Fibroblast of skin of scalp (primary cell): ENCODE measurements at places on chromosomes 2 and 18.

- no peak for DNase-seq
Observed at GRCh38 chr2:127528487-127528886, 2.2 kb upstream of the IWS1 start.

GRCh38 chr18:9032519-9032918 lies 70.0 kb upstream of the NDUFV2 start:
- no peak for DNase-seq

- peak; percentile 66 for DNase-seq
Observed at GRCh38 chr18:22559414-22560274, 141.9 kb upstream of the CTAGE1 start.

GRCh38 chr2:114642166-114642770 lies 199.8 kb downstream of the DPP10 start:
- DNase-seq, result no peak

- DNase-seq, result no peak
Observed at GRCh38 chr2:219247678-219248642, 2.7 kb downstream of the STK16 start.

DNA sequence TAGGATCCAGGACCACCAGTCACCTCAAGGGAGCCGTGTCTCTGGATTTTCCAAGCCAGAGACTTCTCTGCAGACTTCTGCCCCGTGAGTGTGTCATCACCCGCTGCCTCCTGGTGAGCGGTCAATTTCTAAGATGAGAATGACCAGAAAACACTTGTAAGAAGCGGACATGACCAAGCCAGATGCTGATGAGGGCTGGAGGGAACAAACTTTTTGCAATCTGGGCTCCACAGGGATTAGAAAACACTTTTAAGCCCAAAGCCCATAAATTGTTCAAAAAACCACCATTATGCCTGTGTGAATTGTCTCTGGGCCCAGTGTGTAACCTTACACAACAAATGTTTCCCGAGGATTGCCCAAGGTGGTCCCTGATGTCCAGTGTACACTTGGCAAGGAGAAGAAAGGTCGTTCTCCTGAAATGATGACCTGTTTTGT lies 5.3 kb upstream of the NPPC start:
- DNase-seq, result no peak

- DNase-seq, result no peak
Observed at GRCh38 chr2:88815697-88816096, 124.2 kb downstream of the RPIA start.

DNA sequence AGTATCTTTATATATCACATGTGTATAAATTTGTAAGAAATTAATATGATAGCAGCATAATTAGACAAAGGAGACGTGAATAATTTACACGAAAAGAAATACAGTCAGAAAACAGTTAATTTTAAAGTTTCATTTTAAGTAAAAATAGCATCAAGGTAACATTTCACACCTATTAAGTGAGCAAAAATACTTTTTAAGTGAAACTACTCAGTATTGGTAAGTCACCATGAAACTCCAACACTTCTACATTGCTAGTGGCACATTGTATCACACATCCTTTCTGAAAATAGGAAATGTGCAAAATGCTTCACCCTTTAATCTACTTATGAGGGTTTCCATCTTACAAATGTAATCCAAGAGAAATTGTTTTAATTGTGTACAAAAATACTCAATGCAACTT lies 287.9 kb upstream of the EPAS1 start:
- no peak for DNase-seq

- no peak for DNase-seq
Observed at GRCh38 chr2:120681181-120681580, 54.5 kb upstream of the GLI2 start.

- DNase-seq, result no peak
Observed at GRCh38 chr2:173059292-173059691, 16.4 kb upstream of the MAP3K20 start.

GRCh38 chr2:213216461-213216860 lies 65.0 kb upstream of the IKZF2 start:
- DNase-seq, result peak; percentile 64

GRCh38 chr2:219769090-219769910 lies 141.9 kb downstream of the SLC4A3 start:
- no peak for DNase-seq

DNA sequence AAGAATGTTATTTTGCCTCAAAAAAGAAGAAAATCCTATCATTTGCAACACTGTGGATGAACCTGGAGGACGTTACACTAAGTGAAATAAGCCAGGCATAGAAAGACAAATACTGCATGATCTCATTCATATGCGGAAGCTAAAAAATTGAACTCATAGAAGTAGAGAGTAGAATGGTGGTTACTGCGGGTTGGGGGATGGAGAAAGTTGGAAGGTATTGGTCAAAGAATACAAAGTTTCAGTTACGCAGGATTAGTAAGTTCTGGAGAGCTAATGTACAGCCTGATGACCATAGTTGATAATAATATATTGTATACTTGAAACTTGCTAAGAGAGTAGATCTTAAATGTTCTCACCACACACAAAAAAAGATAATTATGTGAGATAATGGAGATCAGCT lies 5.0 kb upstream of the GALNT5 start:
- no peak for DNase-seq

DNA sequence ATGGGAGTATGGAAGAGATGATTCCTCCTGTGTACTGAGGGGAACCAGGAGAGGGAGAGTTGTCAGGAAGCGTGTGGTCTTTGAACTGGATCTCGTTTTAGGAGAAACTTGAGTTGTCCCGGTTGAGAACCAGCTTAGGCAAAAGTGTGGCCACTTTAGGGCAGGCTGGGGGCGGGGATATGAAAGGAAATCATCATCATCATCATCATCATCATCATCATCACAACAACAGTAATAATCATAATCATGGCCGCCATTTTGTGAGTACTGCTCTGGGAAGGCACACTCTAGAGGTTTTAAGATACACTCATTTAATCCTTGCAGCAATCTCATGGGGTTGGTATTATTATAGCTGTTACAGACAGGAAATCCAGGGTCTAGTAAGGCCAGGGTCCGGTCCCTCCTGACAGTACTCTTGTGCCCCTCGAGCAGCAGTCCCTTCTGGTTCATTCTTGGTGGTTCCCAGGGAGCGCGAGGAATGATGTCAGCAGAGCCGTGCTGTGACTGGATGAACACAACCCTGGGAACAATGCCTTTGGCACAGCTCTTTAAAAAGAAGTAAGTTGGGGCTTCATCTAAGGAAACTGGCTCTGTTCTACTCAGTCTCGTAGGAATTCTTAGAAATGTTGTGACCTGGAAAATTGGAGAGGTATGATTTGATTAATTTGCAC lies 33.8 kb downstream of the PARD3B start:
- DNase-seq, result no peak

DNA sequence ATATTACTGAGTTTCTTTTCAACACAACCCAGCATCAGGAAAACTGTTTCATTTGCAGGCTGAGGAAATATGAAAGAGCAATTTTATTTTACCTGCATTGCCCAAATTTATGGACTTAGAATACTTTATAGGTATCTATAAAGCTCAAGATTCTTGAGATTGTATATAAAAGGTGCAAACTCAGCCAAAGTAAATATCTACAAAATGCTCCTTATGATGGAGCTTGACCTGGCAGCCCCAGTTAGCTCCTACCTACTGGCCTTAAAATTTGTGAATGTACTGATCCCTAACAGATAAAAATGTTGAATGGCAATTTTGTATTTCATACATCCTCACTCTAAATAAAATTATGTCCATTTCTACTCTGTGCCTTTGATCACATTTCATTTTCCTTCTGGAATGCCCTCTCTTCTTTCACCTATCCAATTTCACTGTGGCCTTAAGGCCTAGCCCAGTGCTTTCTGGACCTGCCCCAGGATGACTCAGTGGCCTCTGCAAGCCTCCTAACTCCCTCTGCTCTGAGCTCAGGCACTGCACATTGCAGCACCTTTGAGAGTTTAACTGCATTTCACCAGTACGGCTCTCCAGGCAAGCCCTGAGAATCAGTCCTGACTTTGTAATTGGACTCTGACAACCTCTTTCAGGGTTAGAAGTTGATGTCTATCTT lies 125.9 kb downstream of the ANTXR1 start:
- peak; percentile 63 for DNase-seq

DNA sequence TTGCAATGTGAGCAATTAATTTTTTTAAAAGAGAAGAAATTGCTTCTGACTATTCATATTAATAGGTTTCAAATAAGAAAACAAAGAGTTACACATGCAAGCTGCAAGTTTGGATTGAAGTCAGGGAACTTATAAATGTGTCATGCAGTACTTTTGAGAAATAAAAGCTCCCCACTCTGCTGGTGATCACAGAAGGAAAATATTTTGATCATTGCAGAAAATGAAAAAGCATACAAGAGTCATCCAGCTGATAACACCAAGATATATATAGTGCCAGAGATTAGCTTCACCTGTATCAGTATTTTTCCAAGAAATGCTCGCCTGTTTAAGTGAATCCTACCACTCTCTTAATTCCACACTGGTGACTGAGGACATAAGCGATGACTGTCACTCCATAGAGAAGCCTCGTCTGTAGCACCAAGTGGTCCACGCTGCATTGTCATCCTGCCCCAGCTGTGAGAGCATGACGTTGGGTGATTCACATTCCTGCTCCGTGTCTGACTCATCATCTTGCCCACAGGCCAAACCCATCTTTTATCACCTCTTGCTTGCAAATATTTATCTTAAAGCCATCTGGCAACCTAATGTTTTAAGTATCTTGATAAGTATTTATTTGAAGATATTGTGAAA lies 178.0 kb downstream of the ASXL3 start:
- DNase-seq, result peak; percentile 89

- DNase-seq, result no peak
Observed at GRCh38 chr2:231568785-231569435, 23.8 kb upstream of the TEX44 start.

DNA sequence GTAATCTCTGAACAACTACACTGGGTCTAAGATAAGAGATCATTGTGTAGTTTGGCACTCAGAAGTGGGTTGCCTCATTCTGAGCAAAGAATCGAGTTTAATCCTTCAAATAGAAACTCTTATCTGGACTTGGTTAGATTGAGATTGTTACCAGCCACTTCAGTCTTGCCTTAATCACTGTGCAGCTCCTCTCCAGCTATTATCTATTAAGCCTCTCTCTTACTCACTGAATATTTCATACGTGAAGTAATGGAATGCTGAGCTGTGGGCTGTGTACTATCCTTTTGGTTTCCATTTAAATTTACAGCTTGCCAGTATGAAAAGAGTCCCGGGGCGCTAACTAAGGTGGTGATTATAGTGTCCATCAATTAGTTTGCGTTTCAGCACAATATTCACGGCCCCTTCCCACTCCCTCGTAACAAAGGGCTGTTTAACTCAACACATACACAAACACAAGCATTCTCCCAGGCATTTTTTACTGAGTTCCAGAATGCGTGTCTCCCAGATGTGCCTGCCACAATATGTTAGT lies 65.7 kb upstream of the NCKAP5 start:
- DNase-seq, result peak; percentile 87

DNA sequence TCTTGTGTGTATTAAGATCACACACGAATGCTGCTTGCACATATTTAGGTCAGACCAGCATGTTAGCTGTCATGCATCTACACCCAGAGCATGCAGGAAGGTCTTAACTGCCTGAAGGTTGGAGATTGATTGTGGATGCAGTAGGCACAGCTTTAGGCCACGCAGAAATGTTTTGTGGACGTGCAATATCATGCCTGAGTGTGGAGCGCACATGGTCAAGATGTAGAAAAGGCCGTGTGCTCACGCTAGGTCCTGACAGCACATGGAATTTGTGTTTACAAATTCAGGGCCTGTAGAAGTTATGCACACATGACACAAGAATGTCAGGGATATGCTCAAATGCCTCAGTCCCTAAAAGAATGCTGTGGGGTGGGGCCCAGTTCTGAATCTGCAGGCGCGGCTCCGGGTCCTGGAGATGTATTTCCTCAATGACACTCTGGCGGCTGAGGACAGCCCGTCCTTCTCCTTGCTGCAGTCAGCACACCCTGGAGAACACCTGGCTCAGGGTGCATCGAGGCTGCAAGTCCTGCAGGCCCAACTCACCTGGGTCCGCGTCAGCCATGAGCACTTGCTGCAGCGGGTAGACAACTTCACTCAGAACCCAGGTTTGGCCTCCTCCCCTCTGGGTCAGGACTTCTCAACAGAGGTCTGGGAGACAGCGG lies 27.9 kb downstream of the MARCO start:
- DNase-seq, result peak; percentile 5

DNA sequence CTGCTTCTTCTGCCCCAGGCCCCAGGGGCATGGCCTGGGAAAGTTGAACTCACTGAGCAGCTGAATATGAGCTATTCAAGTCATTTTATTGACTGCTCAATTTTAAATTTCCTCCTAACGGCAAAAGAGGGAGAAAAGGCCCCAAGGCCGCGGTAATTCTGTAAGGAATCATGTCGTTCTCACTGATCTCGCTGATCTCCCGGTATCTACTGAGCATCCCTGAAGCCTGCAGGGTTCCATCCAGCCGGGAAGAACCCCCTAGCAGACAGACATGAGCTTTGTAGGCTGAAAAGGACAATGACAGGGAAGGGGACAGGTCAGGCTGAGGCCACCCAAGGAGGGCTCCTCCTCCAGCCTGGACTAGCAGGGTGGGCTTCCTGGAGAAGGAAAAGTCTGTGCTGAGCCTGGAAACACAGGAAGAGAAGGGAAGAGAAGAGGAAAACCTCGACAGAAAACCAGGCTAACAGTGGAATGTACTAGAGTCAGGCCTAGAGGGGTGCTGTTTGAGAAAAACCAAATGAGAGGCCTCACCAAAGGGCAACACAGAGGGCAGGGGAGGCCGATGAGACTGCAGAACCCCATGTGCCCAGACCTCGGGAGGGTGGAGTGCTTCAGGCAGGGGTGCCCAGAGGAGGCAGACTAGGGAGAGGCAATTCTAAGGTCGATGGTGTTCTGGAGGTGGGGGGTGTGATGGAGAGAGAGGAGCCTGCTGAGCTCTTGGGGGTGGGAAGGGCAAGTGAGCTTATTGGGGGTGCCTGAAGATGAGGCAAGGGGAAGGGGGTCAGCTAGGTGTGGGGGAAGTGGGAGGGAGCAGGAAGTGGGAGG lies 2.9 kb upstream of the NPPC start:
- DNase-seq, result no peak

- DNase-seq, result no peak
Observed at GRCh38 chr2:115168457-115168856, 726.0 kb downstream of the DPP10 start.

- DNase-seq, result peak; percentile 82
Observed at GRCh38 chr2:9941196-9941995, 10.1 kb upstream of the GRHL1 start.

- DNase-seq, result no peak
Observed at GRCh38 chr2:71782323-71782722, 329.0 kb downstream of the DYSF start.

DNA sequence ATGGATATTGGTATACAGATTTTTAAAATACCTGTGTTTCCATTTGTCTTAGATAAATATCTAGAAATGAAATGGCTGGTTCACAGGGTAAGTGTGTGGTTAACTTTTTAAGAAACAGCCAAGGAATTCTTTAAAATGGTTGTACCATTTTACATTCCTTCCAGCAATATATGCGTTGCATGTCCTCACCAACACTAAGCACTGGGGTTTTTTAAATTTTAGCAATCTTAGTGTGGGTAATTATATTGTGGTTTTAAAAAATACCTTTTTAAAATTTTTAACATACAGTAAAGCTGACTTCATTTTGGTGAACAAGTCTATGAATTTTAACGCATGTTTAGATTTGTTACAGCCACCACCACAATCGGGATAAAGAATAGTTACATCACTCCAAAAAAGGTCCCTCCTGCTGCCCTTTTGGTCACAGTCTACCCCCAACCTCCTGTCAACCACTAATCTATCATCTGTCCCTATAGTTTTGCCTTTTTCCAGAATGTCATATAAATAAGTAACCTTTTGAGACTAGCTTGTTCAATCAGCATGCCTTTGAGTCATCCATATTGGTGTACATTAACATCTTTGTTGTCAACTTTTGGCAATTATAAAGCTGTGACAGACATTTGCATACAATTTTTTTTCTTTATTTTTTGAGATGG lies 128.1 kb upstream of the MSTN start:
- peak; percentile 62 for DNase-seq

GRCh38 chr2:126852361-126852760 lies 46.3 kb upstream of the TEX51 start:
- no peak for DNase-seq
